Mesothelial cell of epicardium (in vitro differentiated cells): ENCODE measurements at places on chromosomes 5 and 9. TPM values are rescaled to one million over a fixed set of nuclear protein-coding genes. Genes with fewer than 3 reads are reported as not detected.

The BARX1 gene
- 0.16 TPM in 1 of 3 replicates, not detected in the others for total RNA-seq

GRCh38 chr5:134174841-134175839, 1.6 kb downstream of the SKP1 start:
- DNase-seq = no peak

DNA sequence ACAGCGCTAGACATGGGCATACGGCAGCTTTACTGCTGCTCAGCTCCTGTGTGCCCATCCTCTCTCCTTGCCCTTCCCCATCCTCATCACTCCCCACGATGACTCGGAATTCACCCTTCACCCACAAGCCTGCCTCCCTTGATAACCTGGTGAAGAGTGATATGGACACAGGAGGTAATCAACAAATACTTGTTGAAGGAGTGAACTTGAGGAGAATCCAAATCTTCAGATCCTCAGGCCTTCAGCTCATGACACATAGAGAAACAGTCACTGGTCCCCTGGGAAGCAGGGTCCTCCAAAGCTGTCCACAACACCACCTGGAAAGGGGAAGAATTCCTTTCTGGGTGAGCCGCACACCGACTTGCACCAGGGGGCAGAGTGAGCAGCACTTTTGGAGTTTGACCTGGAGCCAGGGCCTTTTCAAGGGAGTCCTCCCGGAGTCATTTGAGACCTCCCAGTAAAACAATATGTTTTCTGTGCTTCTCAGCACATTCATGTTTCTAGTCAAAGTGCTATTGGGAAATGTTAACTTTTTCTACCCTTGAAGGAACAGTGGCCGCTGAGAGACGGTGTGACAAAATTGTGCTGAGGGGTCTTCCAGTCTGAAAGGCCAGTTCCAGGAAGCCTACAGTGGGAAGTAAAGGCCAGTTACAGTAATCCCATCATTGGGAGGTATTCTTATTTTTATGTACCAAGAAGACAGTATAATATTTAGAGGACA, 332.3 kb downstream of the CWC27 start:
- DNase-seq = no peak

GRCh38 chr5:167965710-167966109, 325.7 kb upstream of the WWC1 start:
- DNase-seq = no peak

The GFI1B gene
- total RNA-seq = not detected in 3 replicates

DNA sequence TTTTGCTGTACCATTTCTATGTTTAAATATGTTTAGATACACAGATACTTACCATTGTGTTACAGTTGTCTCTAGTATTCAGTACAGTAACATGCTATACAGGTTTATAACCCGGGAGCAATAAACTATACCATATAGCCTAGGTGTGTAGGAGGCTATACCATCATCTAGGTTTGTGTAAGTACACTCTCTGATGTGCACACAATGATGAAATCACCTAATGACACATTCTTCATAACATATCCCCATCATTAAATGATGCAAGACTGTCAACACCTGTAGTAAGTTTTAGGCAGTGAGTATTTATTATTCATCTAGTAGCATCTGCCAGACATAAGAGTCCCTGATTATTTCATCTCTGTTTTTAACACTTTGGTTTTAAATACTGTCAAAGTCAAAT, 7.3 kb upstream of the DHFR start:
- no peak for DNase-seq

The TMEM245 gene
- 73.0 to 77.9 TPM (median 74.6 TPM) in 3 replicates for total RNA-seq
